ENCODE measurements at places on chromosomes 16 and 17. TPM values are rescaled to one million over a fixed set of nuclear protein-coding genes. Genes with fewer than 3 reads are reported as not detected.

TMEM235 gene
- not detected for polyA plus RNA-seq

CNGB1 gene
- polyA plus RNA-seq = not detected

ZNF23 gene
- polyA plus RNA-seq = 20.5 TPM

TMEM204 gene
- polyA plus RNA-seq = not detected

CHST5 gene
- 0.14 TPM for polyA plus RNA-seq

KRTAP4-1 gene
- not detected for polyA plus RNA-seq

BCAR1 gene
- polyA plus RNA-seq = 6.9 TPM

TOM1L1 gene
- polyA plus RNA-seq = 9.2 TPM

RPRML gene
- polyA plus RNA-seq = 0.60 TPM

NPIPA3 gene
- 8.7 TPM for polyA plus RNA-seq

DLX4 gene
- not detected for polyA plus RNA-seq

CCDC40 gene
- polyA plus RNA-seq = 0.73 TPM

NGFR gene
- 5.3 TPM for polyA plus RNA-seq

AXIN2 gene
- polyA plus RNA-seq = 3.9 TPM

TMEM88 gene
- not detected for polyA plus RNA-seq

PTX4 gene
- polyA plus RNA-seq = not detected

KRTAP3-2 gene
- not detected for polyA plus RNA-seq

RPA1 gene
- 35.8 TPM for polyA plus RNA-seq

CDRT15 gene
- polyA plus RNA-seq = not detected

IL34 gene
- 1.7 TPM for polyA plus RNA-seq

TP53TG3B gene
- not detected for polyA plus RNA-seq

KCNAB3 gene
- polyA plus RNA-seq = 0.58 TPM

ACSM3 gene
- polyA plus RNA-seq = 1.1 TPM

MYO15B gene
- not detected for polyA plus RNA-seq

HIGD1B gene
- polyA plus RNA-seq = 14.2 TPM

OTOP2 gene
- not detected for polyA plus RNA-seq

STH gene
- polyA plus RNA-seq = not detected

MMP25 gene
- not detected for polyA plus RNA-seq

GPR142 gene
- not detected for polyA plus RNA-seq

CCL2 gene
- polyA plus RNA-seq = not detected

TP53TG3C gene
- polyA plus RNA-seq = not detected

IQCK gene
- 236 TPM for polyA plus RNA-seq

MT1X gene
- 562 TPM for polyA plus RNA-seq

KRT27 gene
- polyA plus RNA-seq = not detected

CCDC154 gene
- polyA plus RNA-seq = not detected

ABHD15 gene
- 0.30 TPM for polyA plus RNA-seq

CD300C gene
- not detected for polyA plus RNA-seq

CENPX gene
- 33.3 TPM for polyA plus RNA-seq

PITPNM3 gene
- polyA plus RNA-seq = 6.4 TPM

DPEP2 gene
- not detected for polyA plus RNA-seq

KCNG4 gene
- not detected for polyA plus RNA-seq

SERPINF2 gene
- polyA plus RNA-seq = not detected

MPP3 gene
- polyA plus RNA-seq = 2.2 TPM

PMM2 gene
- 8.8 TPM for polyA plus RNA-seq

CALCOCO2 gene
- polyA plus RNA-seq = 14.3 TPM

DHODH gene
- 3.3 TPM for polyA plus RNA-seq
